ENCODE measurements at places on chromosomes 2 and 18.

DNA sequence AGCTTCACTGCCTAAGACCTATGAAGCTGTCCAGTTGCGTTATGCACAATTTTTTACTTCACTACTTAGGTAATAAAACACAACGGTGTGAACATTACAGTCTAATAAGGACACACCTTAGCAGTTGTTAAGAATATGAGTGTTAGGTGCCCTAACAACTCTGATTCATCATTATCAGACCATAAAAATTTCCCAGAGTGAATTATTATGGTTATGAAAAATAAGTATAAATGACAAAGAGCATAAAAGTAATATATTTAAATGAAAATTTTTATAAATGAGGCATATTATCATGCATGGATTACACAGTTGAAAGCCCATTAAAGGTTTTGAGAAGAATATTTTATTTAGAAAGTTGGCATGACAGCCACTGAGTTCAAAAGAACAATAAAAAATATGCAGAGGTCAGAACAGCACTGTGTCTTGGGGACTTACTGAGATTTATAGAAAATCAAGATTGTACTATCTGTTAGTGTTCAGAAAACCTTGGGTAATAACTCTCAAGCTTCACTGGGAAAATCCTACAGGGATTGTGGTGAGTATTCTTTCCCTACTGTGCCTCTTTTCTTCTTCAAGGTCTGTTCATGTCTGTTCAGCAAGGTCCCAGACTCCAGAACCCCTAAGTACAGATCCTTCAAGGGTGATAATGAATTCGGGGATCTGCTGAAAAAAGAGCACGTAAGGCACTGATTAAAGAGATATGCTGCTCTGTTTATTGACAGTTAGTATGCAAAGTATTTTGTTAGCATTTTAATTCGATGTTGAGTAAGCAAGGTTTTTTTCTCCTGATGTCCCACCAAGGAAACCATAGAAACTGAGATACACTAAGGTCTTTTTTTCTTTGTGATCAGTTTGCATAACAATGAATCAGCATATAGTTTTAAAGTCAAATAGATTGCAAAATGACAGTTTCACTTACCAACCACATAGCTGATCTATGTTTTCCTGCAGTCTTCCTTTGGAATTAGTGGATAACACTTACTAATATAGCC lies 250.0 kb downstream of the DSEL start:
- DNase-seq, result no peak

DNA sequence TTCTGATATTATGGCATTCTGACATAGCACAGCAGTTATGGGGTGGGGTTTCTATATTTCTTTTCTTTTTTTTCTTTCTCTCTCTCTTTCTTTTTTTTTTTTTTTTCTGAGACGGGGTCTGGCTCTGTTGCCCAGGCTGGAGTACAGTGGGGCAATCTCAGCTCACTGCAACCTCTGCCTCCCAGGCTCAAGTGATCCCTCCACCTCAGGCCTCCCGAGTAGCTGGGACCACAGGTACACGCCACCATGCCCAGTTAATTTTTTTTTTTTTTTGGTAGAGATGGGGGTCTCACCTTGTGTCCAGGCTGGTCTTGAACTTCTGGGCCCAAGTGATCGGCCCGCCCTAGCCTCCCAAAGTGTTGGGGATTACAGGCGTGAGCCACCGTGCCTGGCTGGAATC lies 7.5 kb upstream of the FAM98A start:
- no peak for DNase-seq

DNA sequence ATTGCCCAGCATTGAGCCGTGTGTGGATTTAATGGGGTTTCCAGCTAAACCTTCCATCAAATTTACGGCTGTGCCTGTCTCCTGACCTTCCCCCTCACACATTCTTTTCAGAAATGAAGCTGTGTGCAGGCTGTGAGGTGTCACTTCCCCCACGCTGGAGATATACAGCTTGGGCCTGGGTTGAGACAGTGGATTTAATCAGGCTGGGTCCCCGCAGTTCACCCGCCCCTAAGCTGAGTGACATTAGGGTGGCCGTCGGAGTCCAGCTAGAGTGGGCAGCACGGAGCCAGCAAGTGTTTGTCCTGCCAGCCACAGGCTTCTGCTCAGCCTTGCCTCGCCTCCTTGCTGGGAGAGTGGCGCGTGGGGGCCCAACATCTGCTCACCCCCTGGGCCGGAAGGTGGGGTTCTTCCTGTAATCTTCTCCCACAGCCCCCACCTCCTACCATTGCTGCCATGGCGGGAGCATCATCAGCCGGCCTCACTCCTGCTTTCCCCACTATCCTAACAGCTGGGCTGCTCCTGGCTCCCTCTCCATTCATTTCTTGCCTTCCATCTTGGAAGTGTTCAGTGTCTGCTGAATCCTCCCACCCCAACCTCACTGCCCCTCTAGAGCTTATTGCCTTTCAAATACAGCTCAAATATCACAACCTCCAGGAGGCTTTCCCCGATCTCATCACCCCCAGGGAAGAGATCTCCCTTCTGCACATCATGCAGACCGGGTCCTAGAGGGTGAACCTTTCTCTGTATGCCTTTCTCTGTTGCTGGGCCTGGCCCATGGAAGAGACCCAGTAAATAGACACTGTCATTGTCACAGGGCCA lies 149.0 kb downstream of the GLI2 start:
- no peak for DNase-seq

DNA sequence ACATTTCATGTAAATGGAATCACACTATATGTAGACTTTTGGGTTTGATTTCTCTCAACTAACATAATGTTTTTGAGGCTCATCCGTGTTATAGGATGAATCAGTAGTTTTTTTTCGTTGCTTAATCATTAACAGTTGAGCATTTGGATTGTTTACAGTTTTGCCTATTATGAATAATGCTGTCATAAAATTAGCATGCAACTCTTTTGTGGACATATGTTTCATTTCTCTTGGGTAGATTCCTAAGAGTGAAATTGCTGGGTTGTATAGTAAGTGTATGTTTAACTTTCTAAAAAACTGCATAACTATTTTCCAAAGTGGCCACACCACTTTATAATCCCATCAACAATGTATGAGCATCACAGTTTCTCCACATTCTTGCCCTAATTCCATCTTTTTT lies 7.7 kb upstream of the RHBDD1 start:
- DNase-seq, result no peak

GRCh38 chr2:119469661-119470297 lies 38.1 kb downstream of the TMEM37 start:
- no peak for DNase-seq

DNA sequence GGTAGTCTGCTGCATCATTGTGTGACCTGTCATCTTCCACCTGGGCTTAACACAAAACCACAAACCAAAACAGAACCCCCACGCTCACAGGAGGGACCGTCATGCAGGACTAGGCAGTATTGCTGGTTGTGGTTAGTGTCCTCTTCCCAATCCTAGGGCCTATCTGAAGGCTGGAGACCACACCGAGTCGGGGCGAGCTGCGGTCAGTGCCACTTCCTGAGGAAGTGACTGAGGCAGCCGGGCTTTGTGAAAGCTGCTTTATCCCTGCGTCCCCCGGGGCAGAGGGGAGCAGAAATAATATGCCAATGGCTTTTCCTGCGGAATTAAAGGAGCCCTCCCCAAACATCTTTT lies 22.9 kb downstream of the ZNF532 start:
- no peak for DNase-seq

GRCh38 chr2:107989445-107989844 lies 3.1 kb downstream of the SLC5A7 start:
- DNase-seq, result no peak

GRCh38 chr2:240478346-240479110 lies 43.1 kb downstream of the GPC1 start:
- no peak for DNase-seq

GRCh38 chr2:68251855-68252399 lies 405 bp downstream of the PPP3R1 start:
- no peak for DNase-seq

DNA sequence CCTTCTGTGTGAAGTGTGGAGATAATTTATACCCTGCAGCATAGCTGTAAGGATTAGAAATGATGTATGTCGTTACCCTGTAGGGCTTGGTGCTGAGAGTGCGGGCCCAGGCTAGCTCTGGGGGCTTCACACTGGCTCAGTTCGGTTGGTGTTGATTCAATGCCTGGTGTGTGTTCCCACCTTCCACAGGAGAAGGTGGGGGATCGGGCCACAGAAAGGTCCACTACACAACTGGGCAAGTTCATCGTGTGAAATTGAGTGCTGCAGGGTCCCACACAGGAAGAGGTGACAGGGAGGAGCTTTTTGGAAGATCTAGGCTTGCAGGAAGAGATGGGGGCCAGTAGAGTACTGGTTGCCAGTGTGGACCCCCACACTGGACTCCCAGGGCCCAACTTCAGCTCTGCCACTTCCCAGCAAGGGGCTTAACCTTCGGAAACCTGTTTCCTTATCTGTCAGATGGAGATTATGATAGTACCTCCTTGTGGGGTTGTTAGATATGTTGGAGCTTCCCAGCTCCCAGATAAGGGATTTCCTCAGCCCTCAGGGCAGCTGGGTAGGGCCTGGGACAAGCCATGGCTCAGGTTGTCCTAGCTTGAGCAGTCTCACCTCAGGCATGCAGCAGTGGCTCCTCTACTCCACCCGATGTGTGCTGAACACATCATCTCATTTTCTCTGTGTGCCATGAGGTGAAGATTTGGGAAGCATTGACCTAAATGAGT lies 71.5 kb downstream of the TMEM247 start:
- no peak for DNase-seq

DNA sequence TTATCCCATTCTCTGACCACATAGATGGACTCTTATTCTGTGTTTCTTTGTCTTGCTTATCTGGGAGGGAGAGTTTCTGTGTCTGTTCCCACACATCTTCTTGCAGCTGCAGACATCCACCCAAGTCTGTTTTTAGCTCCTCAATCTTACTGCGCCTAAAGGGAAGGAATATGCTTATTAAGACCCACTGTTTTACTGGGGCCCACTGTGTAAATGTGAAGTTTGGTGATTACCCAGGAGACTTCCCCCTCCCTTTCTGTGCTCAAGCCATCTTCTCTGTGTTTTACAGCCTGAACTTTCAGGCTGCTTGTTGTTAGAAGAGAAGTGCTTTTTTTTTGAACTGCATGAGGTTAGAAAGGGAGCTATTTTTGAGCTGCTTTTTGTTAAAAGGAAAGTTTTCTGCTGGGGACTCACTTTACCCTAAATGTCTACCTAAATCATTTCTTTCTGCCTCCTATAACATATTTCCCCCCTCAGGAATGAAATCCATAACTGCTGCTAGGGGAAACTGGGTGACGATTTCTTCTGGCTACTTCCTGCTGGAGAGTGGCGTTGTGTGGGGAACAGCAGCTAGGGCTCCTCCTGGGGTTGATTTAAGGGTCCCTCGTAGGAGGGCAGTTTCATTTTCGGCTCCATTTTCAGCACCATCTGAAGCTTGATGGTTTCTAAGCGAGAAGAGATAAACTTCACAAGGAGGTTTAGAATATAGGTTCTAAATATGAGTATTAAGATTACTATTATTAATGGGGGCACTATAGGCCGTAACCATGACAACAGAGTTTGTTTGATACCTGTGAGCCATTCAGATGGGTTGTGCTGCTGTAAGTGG lies 39.5 kb upstream of the GMCL1 start:
- no peak for DNase-seq

- DNase-seq, result no peak
These were observed 14.5 kb downstream of the CNNM4 start for GRCh38 chr2:96775160-96775559.

DNA sequence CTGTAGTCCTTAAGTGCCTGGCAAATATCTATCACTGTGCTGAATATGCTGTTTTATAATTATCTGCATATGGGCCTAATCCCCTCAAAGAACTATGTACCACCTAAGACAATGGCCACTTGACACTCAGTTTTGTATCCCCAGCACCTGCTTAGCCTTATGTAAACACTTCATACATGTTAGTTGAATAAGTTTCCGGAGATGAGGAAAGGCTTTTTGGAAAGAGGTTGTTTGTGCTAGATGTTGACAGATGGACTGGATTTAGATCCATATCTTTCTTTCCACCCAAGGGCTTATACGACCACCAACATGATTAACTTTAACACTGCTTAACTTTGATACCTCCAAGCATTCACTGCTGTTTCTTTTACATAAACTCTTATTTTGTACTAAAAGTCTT lies 63.3 kb downstream of the FAM228A start:
- DNase-seq, result peak; percentile 99

DNA sequence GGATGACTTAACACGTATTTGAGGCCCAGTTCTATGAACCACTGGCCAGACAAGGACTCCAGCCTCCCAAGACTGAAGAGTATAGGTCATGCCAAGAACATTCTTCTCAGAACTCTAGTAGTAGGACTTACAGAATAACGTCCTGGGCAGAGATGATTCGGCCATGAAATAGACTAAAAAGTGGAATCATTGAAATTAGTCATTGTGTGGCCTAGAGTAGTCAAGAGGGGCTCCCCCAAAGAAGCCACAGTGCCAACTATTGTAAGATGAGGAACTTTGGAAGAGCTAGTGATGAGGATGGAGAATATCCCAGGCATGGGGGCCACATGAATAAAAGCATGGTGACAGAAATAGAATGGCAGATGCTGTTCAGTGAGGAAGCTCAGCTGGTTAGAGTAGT lies 101.1 kb downstream of the TRIB2 start:
- no peak for DNase-seq

GRCh38 chr18:62768558-62768943 lies 53.2 kb downstream of the PHLPP1 start:
- no peak for DNase-seq

DNA sequence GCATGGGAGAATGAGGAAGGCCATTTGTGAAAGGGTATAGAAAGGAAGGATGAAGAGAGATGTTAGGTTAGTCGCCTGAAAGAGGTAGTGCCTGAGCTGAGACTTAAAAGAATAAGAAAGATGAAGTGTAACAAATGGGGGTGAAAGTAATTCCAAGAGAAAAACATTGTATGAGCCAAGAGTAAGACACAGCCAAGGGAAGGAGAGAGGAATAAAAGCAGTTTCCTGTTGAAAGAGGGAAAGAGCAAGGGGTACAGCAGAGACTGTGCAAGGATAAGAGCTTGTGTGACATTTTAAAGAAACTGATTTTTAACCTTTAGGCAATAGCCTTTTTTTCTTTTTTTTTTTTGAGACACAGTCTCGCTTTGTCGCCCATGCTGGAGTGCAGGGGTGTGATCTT lies 4.8 kb upstream of the RBBP8 start:
- DNase-seq, result no peak

DNA sequence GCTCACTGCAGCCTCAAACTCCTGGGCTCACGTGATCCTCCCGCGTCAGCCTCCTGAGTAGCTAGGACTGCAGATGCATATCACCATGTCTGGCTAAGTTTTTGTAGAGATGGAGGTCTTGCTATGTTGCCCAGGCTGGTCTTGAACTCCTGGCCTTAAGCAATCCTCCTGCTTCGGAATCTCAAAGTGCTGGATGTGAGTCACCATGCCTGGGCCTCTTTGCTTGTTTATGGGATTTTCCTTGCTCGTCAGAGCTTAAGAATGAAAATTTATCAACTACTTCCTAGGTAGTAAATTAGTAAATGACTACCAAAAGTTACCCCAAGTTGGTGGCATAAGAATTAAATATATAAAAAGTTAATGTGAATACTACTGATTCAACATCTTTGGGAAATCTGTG lies 51.0 kb downstream of the ACTR3 start:
- DNase-seq, result no peak

- DNase-seq, result no peak
These were observed 794 bp downstream of the GKN2 start for GRCh38 chr2:68951899-68952298.

- DNase-seq, result no peak
These were observed 160.0 kb downstream of the EIPR1 start for GRCh38 chr2:3217646-3218045.

Measured in NCI-H524 treated with DMSO at 0.1 percent for 48 hours (cell line).